ENCODE measurements at places on chromosomes 12 and 14.

DNA sequence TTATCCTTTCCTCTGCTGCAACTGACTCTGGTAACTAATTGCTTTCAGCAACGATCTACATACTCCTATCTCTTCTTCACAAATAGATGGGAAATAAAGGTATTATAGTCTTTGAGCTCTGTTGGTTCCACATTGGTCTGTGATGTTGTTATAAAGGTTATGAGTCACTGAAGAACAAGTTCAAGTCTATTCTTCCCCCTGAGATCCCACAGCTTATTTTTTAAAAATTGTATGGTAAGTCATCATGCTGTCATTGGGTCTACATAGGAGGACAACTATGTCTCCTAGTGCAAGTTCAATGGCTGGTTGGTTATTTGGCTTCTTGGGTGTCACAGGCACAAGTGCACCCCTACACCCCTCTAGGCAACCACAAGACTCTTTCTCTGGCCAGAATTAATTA lies 49.6 kb upstream of the PTCSC3 start:
- no peak for DNase-seq

DNA sequence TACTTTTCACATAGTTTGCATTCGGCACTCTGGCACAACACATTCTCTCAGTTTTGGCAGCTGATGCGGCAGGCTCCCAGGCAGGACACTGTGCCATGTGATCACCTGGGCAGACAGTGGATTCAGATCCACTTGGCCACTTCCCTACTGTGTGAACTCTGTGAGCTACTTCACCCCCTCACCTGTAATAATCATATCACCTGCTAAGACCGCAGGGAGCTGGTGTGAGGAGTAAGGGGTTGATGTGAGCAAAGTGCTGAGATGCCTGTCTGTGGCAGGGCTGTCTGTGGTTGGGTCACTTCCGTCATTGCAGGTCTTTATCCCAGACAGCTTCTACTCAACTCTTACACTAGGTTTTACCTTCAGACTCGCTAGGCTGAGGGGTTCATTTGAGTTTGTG lies 50.4 kb upstream of the AMN start:
- DNase-seq: no peak

DNA sequence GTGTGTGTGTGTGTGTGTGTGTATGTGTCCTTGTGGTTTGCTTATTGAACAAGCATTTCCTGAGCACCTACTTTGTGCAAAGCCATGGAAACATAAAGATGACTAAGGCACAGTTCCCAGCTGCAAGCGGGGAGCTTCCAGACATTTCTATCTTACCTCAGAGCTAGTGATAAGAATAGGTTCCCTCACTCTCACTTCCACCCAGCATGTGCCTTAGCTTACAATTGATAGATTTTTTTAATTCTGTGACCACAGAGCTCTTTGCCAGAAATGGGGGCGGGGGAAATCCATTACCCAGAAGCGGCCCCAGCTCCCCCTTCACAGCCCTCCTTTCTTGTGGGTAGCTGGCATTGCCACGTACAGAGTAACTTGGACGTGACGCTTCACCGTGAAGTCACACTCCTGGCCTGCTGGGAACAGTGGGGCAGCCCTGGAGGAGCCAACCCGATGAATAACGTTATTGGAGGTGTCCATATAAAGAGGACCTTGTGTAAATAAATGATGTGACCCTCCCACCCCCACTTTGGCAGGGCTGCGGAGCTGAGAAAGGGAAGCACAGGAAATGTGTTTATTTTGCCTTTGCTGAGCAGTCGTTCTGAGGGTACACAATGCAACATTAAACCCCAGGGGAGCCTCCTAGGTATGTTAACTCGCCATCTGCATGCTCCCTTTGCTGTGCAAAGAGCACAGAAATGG lies 238.9 kb downstream of the CHST11 start:
- peak; percentile 63 for DNase-seq

DNA sequence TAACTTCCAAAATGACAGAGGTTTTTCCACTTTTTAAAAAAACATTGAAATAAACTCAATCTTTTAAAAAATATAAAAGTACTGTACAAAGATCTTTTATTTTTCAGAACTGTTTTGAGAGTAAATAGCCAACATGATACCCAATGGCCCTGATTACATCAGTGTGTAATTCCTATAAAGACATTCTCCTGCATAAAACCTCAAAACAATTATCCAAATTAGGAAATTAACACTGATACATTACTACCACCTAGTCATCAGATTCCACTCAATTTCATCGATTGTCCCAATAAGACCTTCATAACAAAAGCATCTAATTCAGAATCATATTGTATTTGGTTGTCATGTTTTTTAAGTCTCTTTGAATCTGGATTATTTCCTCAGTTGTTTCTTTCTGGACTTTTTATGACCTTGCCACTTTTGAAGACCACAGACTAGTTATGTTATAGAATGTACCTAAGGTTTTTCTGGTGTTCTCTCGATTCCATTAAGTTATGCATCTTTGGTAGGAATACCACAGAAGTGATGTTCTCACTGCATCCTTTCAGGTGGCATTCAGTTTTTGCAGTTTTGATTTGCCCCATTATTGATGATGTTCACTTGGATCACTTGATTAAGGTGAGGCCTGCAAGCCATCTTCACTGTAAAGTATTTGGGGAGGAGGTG lies 4.0 kb upstream of the YEATS4 start:
- DNase-seq: no peak

- DNase-seq: no peak
Measured at GRCh38 chr14:26323869-26324268, 274.0 kb downstream of the NOVA1 start.

- peak; percentile 90 for DNase-seq
Measured at GRCh38 chr14:74620497-74620921, 8.5 kb upstream of the LTBP2 start.

DNA sequence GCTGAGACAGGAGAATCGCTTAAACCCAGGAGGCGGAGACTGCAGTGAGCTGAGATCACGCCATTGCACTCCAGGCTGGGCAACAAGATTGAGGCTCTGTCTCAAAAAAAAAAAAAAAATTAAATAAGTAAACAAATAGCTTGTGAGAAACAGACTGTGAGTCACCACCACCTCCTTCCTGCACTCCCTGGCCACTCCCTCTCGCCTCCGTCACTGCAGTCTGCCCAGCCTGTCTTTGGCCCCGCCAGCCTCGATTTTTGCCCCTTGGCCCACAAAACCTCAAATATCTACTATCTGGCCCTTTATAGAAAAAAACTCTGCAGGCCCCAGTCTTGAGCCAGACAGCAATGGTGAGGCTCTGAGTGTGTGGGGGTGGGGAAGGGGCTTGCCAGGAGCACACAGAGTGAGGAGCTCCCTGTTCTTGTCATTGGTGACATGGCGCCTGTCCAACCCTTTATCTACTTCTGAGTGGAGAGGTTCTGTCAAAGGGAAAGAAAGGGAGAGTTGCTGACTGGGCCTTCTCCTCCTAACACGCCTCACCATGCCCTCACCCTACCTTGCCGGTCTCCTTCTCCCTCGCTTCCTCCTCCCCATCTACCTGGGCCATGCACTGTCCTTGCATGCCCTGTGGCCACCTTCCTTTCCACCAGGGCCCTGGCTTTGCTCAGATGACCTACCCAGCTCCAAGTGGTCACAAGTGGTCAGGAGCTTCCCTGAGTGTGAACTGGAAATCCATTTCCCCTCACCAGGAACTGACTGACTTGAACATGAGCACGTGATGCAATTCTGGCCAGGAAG lies 22.1 kb downstream of the LGMN start:
- DNase-seq: peak; percentile 59

DNA sequence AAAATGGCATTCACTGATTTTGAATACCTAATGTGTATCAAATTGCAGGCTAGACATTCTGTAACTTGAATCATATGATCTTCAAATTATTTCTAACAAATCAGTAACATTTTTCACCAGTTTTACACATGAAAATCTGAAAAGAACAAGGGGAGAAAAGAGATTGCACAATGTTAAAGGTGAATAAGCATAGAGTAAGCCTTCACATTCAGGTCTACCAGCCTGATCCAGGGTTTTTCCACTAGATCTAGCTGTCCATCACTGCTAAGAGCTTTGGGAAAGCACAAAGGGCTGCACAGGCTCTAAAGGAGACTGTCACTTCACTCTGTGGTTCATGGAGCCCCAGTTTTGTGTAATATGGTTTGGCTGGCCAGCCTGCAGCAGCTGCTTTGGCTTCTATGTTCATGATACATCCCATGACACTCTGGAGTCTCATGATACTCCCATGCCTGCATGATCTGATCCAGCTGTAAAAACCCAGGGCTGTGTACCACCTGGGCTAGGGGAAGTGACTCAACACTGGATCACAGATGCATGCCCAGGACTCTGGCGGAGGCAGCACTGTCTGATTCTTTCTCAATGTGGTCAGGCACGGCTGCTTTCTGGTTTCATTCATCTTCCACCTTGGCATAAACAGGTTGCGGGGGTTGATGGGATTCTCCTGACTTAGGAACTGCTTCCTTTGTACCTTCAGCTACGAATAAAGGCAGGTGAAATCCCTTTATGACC lies 859.7 kb downstream of the GALC start:
- no peak for DNase-seq

GRCh38 chr12:67788118-67788517 lies 139.6 kb downstream of the DYRK2 start:
- DNase-seq: no peak

- no peak for DNase-seq
Measured at GRCh38 chr14:49703965-49704364, 11.0 kb downstream of the KLHDC1 start.

DNA sequence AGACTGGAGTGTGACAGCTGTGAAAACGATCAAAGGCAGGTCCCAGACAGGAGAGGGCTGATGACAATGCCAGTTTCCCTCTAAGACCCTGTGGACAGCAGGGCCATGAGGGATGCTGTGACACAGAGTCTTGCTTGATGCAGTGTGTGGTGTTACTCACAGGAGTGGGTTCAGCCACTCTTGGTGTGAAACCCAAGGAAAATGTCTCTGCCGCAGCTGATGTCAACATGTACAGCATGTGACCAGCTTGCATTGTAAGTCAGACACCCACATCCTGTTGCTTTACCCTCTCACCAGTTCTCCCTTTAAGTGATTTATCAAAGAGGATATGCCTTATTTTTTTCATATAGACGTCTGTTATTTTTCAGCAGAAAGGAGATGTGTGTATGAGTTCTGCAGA lies 268.6 kb downstream of the BTG1 start:
- DNase-seq: no peak
